Upper lobe of right lung (tissue), 1 donor: ENCODE measurements at places on chromosomes 3 and 15.
A peak's percentile ranks its signal among the peaks of the same experiment; 100 is the strongest.

DNA sequence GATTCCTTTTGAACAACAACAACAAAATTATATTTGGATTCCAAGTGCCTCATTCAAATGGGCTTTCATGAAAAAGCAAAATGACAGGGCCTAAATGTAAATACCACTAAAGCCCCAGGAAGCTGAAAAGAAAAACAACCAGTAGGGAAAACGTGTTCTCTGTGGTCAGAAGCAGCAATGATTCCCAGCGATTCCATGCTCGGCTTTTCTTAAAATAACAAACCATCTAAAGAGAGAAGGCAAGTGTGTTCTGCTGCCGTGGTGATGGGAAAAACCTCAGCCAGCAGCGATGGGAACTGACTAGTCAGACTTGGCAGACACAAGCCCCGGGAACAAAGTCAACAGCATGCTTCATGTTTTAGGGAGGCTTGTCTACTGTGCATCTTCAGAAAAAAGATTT lies 153.6 kb downstream of the TNIK start:
- no peak for DNase-seq

DNA sequence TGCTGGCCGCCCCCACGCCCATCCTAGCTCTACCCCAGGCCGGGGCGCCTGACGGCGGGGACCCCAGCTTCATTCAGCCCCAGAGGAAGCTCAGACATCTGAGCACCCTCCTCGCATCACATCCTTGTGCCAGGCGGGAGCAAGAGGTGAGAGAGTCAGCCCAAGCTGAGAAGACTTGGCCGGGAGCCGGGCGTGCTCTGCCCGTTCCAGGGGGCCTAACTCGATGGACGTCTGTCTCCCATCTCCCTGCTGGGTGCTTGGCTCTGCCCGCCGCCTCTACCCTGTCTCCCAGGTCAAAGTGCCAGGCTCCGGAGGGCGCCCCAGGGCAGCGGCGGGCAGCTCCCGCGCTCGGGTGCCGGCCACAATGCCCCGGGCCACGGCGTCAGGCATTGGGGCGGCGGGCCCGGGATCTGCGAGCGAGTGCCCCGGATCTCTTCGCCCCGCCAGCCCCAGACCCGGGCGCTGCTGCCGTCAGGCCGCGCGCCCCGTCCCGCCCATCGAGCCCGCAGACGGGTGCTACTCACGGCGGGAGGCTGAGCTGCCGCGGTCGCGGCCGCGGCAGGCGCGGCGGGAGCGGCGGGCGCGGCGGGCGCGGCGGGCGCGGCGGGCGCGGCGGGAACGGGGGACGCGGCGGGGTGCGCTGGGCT lies 388 bp downstream of the DAPK2 start:
- DNase-seq, result peak; percentile 74

DNA sequence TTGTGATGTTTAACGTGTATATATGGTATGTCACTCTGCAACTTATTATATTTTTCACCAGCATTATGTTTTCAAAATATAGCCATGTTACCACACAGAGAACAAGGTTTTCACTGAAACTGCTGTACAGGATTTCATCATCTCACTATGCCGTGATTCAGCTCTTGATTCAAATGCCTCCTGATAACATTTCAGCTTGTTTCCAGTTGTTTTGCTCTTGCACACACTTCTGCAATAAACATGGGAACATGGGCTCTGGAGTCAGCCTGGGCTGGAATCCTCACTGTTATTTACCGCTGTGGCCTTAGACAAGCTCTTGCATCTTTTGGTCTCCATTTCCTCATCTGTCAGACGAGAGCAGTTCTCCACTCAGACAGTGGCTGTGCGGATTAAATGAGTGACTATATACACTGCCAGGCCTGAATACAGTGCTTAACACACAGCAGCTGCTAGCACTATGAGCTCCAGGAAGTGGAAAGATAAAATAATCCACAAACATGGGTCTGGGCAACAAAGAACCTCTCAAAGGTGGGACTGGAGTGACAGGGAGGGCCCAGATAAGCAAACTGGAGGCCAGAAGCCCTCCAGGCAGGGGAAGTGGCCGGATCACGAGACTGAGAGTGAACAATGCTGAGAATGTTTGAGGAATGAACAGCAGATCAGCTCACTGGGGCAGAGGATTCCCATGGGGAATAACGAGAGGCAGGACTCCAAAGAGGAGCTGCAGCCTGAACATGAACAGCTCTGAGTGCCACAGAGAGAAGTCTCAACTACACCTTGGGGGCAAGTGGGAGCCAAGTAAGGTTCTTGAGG lies 17.7 kb downstream of the NTRK3 start:
- DNase-seq, result peak; percentile 22

DNA sequence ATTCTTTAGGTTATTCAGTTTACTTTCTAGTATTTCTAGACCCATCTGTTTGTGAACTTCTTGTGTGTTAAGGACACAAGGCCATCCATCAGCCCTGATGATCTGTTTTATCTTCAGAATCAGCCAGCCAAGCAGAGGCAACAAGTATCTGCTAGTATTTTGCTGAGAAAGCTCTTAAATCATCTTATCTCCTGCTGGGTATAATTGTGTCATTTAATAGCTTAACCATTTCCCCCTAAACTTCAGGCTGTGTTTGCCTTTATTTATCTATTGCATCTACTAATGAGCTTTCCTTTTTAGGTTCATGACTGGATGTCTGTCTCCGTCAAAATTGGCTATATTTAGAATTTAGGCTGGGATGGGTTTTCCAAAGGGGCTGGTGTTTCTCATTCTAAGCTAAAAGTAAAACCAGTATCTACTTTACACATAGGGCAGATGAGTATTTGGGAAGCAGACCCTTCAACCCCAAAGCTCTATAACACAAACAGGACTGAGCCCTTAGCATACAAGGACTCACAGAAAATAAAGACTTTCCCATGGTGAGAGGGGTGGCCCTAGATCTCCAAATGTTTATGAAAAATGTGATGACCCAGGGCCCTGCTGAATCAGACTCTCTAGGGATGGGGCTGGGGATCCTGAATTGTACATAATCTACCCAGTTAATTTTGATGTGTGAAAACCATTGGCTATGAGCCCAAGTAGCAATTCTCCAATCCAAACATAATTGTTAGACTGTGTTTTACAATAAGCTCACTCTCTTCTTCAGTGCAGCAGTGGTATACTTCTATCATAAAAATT lies 65.3 kb upstream of the PSMD6 start:
- no peak for DNase-seq

DNA sequence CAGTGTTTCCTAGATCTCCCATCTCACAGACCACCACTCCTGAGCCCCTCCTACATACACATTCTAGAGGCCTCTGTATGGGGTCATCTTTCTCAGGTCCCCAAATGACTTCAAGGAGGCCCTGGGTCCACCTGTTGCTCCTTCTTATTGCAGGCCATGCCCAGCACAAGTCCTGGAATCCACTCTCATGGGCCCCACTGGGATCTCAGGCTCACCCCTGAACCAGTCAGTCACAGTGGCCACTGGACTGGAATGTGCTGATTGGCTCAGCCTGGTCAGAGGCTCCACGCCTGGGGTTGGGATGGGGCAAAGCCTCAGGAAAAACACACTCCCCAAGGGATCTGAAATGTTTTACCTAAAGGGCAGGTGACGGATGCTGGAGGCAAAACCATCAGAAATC lies 55.7 kb downstream of the SPSB4 start:
- DNase-seq, result no peak

GRCh38 chr3:13556207-13556606 lies 7.3 kb downstream of the FBLN2 start:
- DNase-seq, result no peak

GRCh38 chr15:101018016-101018415 lies 98.9 kb downstream of the LRRK1 start:
- no peak for DNase-seq

DNA sequence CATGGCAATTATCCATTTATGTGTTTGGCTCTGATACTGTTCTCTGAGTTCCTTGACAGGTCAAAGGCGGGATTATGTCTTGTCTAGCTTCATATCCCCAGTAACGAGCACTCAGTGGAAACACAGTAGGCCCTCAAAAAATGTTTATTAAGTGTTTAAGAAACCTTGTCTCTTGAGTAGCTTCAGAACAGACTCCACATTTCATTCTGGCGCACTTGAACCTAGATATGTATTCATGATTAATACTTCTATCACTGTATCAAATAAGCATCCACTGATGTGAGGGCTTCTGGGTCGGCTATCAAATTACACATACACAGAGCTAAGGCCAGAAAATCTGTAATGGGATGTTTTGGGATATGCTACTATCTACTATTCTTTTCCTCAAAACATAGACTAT lies 4.6 kb downstream of the CBLB start:
- no peak for DNase-seq

DNA sequence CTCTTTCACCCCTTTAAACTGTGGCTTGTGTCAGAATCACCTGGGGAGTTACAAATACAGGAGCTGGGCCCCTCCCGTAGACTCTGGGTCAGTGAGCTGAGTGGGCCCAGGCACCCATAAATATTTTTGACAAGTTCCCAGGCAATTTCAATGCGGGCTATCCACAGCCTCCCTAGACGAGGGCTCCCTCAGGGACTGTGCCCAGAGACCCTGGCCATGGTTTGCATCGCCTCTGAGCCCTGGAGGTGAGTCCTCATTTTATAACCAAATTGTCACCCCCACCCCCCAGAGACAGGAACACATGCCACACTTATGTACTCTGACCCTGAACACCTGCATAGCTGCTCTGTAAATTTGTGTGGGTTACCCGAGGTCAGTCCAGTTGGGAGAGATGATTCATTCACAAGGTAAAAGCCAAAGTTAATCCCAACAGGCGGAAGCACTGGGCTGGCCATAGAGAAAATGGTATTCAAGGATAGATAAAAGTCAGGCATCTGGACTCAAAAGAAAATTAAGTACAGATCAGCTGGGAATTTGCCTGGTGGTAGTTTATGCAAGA lies 146.5 kb upstream of the SLC6A11 start:
- DNase-seq, result no peak

- DNase-seq, result no peak
These were observed 9.0 kb downstream of the TTC14 start for GRCh38 chr3:180611006-180611405.

DNA sequence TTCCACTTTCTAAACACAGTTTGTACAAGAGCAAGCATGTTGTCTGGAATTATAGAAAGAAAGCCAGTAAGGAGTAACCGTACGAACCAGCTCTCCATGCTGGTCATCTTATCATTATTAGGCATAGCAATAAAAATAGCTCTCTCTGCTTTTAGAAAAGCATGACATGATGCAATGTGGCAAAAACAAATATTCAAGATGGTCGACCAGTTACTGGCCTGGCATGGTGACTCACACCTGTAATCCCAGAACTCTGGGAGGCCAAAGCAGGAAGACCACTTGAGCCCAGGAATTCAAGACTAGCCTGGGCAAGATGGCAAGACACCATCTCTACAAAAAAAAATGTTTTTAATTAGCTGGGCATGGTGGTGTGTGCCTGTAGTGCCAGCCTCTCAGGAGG lies 2.6 kb upstream of the MAP4 start:
- DNase-seq, result no peak

GRCh38 chr3:131591394-131592014 lies 88.7 kb upstream of the MRPL3 start:
- no peak for DNase-seq

DNA sequence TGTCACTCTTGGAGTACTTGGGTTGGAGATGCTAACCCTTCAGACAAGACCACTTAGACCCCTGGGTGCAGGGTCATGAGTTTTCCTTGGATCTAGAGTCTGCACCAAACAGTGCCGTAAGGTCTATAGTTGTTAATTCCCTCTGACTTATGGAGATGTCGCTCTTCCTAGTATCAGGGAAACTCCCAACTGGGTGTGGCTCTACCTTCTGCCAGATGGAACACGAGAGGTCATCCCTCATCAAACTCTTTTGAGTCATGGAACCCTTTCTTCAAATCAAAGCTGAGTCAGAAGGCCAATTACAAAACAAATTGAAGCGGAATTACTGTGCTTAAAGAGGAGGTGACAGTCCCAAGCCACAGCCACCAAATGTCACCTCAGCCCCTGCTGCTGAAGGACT lies 514.9 kb upstream of the PROK2 start:
- no peak for DNase-seq

DNA sequence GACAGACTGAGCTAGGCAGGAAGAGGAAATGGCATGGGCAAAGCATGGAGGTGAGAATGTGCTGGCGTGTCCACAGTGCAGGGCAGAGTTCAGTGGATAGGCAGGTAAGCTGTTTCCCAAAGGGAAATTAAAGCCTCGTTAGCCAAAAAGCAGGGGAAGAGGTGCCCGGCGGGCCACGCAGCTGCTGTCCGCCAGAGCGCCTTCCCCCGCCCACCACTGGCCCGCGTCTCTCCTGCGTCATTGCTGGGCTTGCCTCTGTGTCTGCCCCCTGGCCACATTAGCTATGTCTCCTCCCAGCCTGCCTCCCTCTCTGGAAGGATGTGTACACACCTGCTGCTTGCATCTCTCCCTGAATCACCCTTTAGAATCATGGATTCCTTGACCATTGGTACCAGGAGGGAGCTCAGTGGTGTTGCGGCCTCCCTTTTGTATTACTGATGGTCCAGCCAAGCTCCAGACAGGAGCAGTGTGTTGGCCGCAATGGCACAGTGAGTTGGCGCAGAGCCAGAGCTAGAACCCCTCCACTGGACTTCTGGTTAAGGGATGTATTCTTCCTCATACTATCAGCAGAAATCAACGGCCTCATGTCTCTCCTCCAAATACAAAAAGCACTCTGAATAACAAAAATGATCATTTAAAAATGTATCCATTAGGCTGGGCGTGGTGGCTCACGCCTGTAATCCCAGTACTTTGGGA lies 26.6 kb downstream of the SLC28A1 start:
- no peak for DNase-seq

- peak; percentile 77 for DNase-seq
These were observed 46.0 kb downstream of the GALK2 start for GRCh38 chr15:49215768-49216739.

- DNase-seq, result no peak
These were observed 72.7 kb downstream of the GSK3B start for GRCh38 chr3:120021523-120021922.

- no peak for DNase-seq
These were observed 9.8 kb upstream of the ETV5 start for GRCh38 chr3:186118692-186119091.

- no peak for DNase-seq
These were observed 22.3 kb downstream of the PLXNB1 start for GRCh38 chr3:48407542-48408099.

DNA sequence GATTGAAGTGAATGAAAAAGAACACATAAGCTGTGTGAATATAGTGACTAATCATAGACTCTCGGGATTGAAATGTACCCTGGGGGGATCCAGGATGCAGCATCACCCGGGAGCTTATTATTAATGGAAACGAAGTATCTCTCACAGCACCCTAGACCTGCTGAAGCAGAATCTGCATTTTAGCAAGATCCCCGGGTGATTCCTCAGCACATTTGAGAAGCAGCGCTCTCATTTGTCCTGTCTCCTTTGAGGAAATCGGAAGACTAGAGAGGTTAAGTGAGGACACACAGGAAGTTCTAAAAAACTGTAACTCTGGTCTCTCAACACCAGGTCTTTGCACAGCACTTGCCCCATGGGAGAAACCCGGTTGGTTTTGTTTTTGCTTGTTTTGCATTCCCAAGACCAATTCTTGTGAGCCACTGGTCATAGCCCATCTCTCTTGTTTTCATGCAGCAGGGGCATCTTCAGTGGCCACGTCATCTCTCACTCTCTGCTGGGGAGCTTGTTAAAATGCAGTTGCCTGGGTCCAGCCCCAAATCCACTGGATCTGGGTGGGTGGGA lies 30.2 kb downstream of the ZNF710 start:
- DNase-seq, result peak; percentile 35
